Left lobe of liver (tissue), 2 donors: ENCODE measurements at places on chromosomes 16 and 17.

GRCh38 chr16:87551487-87551886, 50.8 kb upstream of the JPH3 start:
- DNase-seq = no peak

DNA sequence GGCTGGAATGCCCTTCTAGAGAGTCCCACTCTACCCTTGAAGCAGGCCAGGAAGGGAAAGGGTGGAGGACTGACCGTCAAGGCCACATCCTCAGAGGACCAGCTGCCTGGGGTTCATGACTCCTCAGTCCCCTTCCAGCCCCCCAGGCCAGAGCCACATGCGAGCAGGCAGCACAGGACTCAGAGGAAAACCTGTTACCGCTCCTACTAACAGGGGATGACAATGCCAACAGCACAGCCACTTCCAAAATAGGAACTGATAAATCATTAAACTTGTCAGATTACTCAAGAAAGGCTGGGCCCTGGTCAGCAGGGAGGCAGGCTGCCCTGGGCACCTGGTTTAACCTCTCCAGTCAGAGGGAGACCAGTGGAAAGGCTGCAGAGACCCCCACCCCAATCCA, 206.2 kb upstream of the SDK2 start:
- DNase-seq = peak; percentile 45

DNA sequence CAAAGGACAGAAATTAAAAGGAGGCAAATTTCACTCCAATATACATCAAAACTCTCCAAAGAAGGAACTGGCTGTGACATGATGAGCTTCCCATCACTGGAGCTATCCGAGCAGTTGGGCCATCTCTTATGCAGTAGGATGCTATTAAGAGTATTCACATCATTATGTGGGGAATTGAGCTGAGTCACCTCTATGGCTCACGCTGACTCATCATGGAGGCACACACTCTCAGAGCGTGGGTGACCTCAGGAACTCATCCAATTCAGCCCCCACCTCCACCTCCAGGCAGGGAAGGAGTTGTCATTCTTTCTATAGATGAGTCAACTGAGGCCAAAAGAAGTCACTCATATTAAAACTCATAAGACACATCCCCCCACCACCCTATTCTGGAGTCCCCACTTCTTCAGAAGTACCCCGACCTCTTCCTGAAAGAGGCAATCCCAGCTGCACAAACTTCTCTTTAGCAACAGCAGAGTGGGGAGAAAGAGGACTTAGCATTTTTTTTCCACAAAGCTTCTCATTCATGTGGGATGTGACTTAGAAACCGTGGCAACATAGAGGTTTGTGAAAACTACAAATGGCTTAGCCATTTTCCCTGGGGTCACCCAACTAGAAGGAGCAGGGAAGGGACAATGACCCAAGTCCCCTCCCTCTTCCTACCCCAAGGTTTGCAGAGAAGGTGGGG, 32.5 kb downstream of the ABCC12 start:
- DNase-seq = no peak

GRCh38 chr16:11683145-11683544, 14.9 kb downstream of the SNN start:
- DNase-seq = no peak

- DNase-seq = no peak
Observed at GRCh38 chr17:55620945-55621344, 101.7 kb downstream of the TMEM100 start.

GRCh38 chr16:49788572-49788971, 67.3 kb downstream of the ZNF423 start:
- no peak for DNase-seq

- peak; percentile 45 for DNase-seq
Observed at GRCh38 chr17:2695961-2696760, 15.4 kb downstream of the CLUH start.

DNA sequence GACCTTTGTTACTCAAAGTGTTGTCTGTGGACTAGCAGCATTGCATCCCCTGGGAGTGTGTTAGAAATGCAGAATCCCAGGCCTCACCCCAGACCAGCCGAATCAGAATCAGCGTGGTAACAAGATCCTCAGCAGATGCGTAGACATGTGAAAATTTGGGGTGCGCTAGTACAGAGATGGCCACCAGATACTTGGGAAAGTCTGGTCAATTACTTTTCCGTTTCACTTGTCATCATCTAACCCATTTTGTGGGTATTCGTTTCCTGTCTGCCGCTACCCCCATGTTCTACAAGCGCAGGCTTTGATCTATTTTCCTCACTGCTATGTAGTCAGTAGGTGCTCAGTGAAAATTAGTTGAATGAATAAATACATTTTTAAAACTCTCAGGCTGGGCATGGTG, 33.1 kb upstream of the HERPUD1 start:
- DNase-seq = no peak

DNA sequence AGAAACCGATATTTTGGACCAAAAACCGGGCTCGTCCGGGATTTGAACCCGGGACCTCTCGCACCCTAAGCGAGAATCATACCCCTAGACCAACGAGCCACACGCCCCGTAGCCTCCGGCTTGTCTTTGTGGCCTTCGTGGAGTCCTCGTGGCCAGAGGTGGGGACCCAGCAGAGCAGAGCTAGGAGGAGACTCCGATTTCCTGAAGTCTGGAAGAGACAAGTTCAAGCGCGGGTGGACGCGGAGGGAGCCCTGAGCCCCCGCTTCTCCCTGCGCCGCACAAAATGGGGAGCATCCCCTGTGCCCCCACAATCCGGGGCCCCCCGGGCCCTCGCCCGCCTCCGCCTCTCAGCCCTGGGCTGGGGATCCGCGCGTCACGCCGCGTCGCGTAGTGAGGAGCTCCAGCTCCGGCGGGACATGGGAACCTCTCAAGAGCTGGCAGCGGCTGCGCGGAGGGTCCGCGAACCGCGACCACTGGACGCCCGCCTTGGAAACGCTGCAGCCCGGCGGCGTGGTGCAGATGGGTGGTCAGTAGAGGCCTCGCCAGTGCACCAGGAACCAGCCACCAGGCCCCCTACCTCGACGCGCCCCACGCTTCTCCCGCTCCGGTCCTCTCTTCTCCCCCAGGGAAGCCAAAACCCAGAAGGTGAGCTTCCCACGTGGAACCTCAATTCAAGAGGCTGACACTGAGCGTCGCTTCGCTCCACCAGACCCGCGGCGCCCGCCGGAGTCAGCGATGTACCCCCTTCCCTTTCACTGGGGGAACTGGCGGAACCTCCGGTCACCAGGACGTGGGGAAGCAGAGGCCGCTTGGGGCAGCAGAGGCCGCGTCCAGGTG, 5.2 kb upstream of the OR1F1 start:
- DNase-seq = no peak

DNA sequence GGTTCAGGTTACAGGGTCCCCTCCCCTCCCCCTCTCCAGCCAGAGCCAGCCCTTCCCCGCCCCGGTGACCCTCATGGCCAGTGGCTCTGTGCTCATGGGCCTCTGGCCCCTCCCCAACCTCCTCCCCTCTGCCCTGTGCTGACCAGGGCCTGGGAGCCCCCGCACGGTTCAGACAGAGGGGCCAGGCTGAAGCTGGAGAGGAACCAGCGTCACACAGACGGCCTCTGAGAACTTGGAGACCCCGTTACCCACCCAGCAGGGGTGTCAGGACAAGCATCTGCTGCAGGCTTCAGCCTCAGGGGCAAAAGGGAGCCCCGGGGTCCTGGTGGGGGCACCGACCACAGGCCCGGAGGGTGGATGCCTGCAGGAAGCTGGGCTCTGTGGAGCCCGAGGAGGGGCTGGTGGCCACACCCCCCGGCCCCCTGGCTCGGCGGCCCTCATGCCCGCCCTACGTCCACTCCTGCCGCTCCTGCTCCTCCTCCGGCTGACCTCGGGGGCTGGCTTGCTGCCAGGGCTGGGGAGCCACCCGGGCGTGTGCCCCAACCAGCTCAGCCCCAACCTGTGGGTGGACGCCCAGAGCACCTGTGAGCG, at the start of gene WFIKKN1:
TSS of gene WFIKKN1 (plus strand) at position 171 of the 591 bp plus-strand sequence. CDS start at position 440, 269 bp downstream.
- peak; percentile 70 for DNase-seq

GRCh38 chr17:73564843-73565242, 79.4 kb downstream of the SDK2 start:
- no peak for DNase-seq

- no peak for DNase-seq
Observed at GRCh38 chr17:49488612-49489011, 6.5 kb upstream of the NGFR start.
